Transverse colon (tissue), 4 donors: ENCODE measurements at places on chromosomes 2 and 18.
A peak's percentile ranks its signal among the peaks of the same experiment; 100 is the strongest.

GRCh38 chr2:100397118-100397860 lies 20.2 kb downstream of the CHST10 start:
- DNase-seq: no peak

DNA sequence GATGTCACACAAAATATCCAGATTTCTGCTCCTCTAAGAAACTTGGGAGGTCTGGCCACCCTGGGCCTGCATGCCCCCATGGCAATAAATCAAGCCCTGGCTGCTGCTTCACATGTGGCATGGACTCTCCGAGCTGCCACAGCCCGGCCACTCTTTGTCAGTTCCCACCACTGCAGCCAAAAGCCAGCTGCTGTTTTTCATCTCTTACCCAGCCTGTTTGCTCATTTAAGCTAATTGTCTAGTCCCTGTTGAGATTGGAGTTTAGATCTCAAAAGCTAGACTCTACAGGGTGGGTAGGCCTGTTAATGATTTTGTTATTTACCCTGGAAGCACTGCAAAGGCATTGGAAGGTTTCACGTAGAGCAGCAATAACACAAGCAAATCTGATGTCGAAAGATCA lies 20.9 kb upstream of the ANXA4 start:
- DNase-seq: no peak

- DNase-seq: peak; percentile 68
Measured at GRCh38 chr2:96556441-96557330, 20.1 kb downstream of the ARID5A start.

GRCh38 chr2:151796774-151797173 lies 31.4 kb downstream of the ARL5A start:
- DNase-seq: no peak

- no peak for DNase-seq
Measured at GRCh38 chr2:241733391-241734207, 831 bp upstream of the D2HGDH start.

DNA sequence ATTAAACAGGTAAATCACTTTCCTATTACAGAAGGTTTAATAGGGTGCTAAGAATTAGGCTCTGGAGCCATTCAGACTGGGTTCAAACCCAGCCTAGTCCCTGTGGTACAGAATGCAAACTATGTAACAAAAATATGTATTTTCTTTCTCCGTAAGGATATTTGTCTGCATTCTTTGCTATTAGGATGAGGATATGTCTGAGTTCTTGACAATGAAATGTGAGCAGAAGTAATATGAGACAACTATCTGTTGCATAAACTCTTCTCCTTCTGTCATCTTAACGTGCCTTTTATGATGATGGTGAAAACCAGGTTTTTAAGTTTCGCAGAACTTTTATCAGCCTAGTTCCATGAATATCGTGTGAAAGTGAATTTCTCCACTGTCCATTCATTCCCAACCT lies 1129.1 kb upstream of the ZEB2 start:
- no peak for DNase-seq

DNA sequence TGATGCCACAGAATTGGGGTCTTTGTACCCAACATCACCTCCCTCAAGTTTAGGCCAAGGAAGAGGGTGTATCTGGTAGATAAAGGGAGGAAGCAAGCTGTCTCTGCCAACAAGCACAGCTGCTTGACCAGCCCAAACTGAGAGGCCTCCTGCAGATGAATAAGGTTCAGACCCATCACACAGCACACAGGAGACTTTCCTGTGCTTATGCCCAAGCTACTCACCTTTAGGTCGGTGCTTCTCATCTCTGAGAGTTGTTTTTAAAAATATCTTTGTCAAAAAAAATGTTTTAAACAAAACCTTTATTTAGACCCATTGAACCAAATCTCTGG lies 24.7 kb upstream of the SP3 start:
- no peak for DNase-seq

GRCh38 chr2:126172631-126173184 lies 483.2 kb upstream of the GYPC start:
- DNase-seq: no peak

DNA sequence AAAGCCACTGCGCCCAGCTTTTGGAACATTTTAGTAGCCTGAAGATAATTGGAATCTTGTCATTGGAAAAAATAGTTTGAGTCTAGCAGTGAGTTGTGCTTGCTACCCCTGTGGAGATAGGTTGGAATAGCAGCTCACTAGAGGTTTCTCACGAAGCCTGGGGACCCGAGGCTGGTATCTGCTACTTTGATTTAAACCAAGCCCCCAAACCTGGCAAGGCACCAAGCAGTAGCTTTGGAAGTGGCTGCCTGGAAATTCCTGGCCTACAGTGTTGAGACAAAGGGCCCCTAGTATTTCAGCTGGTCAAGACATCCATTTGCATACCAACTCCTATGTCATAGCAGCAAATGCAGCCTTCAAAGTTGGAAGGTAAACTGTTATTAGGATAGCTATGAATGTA lies 42.1 kb downstream of the NOP58 start:
- DNase-seq: no peak

- no peak for DNase-seq
Measured at GRCh38 chr2:64220894-64221617, 76.8 kb upstream of the PELI1 start.

GRCh38 chr2:199404841-199405240 lies 52.9 kb downstream of the SATB2 start:
- DNase-seq: no peak

- no peak for DNase-seq
Measured at GRCh38 chr2:114797942-114798341, 355.5 kb downstream of the DPP10 start.

DNA sequence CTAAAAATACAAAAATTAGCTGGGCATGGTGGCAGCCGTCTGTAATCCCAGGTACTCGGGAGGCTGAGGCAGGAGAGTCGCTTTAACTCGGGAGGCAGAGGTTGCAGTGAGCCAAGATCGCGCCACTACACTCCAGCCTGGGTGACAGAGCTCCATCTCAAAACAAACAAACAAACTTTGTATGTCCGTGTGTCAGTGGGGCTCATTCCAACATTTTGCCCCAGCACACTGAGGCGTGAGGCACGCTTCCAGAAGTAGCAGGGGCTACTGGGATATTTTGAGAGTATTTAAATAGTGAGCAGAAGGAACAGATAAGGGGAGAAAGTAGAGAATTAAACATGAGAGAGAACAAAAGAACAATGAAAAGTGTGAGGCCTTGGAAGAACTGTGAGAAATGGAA lies 83.3 kb upstream of the TANK start:
- DNase-seq: no peak

GRCh38 chr18:48997985-48998831 lies 47.4 kb upstream of the SMAD7 start:
- DNase-seq: no peak

DNA sequence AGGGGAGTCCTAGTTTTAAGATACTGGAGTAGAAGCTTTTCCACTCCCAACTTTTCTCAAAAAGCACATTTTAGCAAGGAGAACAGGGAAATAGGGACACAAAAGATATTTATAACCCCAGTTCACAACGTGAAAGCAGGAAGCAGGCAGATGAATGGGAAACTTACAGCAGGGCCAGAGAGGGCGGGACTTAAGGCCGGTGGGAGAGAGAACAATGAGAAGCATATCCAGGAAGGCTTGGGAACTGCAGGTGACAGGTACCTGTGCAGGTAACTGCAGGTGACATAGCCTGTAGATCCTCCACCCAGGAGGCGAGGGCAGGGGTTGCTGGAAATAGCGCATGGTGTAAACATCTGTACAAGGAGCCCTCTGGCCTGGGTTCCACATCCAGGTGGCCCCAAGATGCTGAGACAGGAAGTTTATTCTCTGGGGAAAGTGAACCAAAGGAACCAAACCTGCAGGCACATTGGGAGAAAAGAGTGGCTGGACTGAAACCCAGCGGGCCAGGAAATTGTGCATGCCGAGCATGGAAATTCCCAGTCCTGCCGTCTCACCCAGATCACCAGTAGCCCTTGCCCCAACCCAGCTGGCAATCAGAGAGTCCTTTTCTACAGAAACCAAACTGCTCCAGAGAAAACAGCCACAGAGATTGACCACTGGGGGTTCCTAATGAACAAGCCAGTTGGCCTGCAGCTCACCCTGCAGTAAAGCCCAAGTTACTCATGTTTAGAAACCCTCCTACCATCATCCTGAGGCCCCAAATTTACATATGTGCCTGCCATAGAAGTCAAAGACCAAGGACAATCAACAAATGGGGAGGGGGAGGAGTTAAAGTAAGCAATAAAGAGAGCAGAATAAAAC lies 24.3 kb upstream of the COL6A3 start:
- DNase-seq: peak; percentile 55
